GM12891 (cell line): ENCODE measurements at places on chromosomes 3 and 15.

GRCh38 chr15:63348392-63348791, 33.3 kb downstream of the CA12 start:
- no peak for DNase-seq

GRCh38 chr3:149547413-149547812, 72.9 kb downstream of the TM4SF4 start:
- no peak for DNase-seq

DNA sequence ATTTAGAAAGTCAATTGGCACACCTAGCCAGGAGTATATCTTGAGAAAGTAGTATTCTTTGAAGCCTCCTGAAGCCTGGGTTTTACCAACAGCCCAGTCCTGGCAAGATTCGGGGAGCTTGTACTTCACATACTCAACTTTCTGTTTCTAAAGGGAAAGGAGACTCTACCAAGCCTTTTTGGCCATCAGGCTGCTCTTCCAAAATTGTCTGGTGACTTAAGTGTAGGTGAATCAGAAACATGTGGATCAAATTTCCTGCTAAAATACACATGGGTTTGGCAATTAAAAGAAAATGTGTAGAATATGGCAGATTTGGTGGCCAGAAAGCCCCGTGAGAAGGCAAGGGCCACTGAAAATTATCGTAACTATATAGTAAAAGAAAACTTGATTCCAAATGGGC, 15.9 kb upstream of the GREM1 start:
- no peak for DNase-seq

DNA sequence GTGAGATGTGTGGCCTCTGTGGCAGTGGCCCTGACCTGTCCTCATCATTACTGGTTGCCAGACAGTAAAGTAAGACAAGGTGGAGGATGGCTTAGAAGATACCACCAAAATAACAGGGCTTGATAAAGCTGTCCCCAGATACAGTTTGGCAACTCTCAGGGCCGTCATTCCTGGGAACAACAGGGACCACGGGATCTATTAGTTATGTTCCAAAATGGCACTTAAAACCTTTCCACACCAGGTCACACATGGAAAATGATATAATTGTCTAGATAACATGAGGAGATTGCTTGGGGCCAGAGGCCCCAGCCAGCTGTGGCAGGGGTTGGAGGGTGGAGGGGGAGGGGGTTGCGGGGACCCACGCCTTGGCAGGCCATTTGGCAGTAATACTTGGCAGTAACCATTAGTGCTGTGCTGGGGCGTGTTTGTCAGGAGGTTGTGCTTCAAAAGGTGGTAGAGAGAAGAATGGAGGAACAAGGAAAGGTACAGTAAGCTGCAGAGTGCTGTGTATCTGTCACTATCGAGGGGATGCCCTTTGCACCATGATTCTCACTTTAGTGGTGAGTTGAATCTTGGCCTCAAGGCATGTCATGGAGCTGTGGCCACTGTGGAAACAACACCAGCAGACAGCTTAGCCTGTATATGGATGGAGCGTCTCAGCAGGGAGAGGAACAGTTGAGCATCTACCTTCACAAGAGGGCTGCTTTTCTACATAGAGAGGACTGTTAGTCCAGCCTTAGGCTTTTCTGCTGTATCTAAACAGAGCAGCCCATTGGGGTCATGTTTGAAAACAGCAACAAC, 14.0 kb downstream of the PLCL2 start:
- DNase-seq: no peak

- DNase-seq: no peak
Measured at GRCh38 chr3:158405507-158405906, 165.5 kb upstream of the MLF1 start.

GRCh38 chr3:72011485-72011884, 226.5 kb upstream of the PROK2 start:
- no peak for DNase-seq

- DNase-seq: no peak
Measured at GRCh38 chr3:169666376-169667165, 3.1 kb upstream of the MECOM start.

DNA sequence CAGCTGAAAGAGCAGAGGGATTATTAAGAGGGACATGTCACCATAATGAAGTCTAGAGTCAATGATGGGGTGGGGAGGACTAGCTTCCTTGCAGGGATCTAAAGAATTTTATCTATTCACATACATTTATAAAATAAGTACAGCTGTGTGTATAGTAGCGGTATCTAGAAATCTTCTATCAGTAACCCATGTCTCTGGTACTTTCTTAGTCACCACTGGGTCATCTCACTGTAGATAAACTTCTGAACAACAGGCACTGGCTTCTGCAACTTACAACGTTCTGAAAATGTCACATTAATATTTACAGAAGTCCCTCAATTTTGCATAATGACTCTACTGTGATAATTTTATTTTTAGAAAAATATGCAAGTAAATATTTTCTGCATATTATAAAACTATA, 401.7 kb downstream of the TBC1D5 start:
- no peak for DNase-seq

DNA sequence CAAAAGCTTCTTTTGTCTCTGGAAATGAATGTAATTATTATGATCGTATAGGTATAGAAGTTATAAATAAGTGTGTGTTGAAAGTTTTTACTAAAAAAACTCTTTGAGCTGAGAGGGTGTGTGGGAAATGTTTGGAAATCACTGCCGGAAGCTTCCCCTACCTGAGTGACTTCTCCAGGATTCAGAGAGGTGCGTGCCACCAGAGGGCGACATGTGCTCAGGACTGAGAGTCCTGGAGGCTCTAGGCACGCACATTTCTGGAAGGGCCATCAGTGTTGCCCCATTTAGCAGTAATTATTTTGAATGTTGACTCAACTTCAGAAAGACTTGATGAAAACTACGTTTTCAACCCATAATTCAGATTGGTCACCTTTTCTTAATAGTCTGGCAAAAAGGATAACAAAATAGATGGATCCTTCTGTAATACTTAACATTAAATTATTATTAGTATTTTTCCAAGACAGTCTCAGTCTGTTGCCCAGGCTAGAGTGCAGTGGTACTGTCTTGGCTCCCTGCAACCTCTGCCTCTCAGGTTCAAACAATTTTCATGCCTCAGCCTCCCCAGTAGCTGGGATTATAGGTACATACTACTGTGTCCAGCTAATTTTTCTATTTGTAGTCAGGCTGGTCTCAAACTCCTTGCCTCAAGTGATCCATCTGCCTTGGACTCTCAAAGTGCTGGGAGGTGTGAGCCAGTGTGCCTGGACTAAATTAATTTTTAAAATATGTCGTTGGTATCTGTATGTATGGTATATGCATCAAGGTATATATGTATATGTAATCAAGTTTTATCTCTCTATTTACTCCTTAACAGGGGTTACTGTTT, 34.5 kb downstream of the GPR171 start:
- DNase-seq: no peak

DNA sequence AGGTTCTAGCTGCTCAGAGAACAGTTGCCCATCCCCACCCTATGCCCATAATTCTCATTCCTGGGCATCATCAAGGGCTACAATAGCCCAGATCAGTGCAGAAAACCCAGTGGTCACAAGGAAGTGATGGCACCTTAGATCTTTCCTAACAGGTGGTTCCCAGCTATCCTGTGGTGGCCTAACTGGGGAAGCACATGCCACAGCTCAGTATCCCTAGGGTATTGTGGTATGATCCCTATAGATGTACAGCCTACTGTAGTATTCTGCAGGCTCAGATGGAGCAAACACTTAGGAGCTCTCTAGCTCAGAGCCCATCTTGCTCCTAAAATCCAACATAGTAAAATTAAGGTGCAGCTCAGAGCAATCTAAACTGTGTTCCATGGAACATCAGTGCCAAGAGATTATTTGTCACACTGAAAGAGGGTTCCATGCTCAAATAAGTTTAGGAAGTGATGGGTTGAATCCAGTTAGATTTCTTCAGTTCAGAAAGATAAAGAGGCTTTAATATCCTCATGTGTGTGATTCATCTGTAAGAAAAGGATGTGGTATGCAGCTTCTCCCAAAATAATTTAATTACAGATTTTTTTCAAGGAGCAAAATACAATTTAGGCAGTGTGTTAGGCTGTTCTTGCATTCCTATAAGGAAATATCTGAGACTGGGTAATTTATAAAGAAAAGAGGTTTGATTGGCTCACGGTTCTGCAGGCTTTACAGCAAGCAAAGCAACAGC, 4.4 kb downstream of the A4GNT start:
- no peak for DNase-seq

DNA sequence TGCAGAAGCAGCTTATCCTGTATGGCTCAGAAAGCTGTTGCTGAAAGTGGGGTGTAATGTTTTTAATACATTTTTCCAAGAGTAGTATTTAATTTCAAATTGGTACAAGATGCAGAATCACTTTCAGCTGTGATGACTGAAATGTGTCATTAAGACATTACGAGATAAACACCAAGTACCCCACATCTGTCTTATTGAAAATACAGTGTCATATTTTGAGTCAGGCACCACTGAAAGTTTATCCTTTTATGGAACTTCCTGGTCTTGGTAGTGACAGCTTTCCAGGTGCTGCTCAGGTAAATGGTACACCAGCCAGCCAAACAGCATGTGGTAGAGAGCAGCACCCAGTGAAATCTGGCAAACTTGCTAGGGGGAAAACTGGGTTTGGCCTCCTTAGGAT, 16.9 kb downstream of the ASTE1 start:
- no peak for DNase-seq

DNA sequence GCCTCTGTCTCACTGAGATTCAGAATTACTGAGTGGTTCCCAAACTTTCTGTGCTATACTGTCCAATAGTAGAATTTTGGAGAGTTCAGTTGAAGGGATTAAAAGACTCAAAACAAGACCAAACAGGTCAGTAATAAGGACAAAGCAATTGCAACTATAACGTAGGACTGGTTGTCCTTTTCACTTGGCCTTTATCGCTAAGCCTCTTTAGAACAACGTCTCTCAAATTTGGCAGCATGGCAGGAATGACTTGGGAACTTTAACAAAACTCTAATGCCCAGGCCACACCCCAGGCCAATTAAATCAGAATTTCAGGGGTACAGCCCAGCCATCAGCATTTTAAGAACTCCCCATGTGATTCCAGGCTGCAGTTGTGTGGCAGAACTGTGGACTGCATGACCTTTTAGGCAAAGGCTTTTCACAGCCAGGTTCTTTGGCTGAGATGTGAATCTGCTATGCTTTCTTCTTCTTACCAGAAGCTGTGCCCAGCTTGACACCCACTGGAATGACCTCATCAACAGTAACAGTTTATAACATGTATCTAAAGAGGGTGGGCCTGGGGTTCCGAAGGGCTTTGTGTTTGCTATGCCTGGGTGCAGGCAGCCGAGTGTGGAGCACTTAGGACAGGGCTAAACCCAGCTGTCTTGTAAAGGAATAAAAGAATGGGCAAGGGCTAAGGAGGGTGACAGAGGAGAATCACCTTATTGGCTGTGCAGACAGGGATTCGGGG, 226.2 kb upstream of the PRICKLE2 start:
- DNase-seq: no peak

GRCh38 chr3:73605412-73605811, 19.3 kb downstream of the PDZRN3 start:
- no peak for DNase-seq

DNA sequence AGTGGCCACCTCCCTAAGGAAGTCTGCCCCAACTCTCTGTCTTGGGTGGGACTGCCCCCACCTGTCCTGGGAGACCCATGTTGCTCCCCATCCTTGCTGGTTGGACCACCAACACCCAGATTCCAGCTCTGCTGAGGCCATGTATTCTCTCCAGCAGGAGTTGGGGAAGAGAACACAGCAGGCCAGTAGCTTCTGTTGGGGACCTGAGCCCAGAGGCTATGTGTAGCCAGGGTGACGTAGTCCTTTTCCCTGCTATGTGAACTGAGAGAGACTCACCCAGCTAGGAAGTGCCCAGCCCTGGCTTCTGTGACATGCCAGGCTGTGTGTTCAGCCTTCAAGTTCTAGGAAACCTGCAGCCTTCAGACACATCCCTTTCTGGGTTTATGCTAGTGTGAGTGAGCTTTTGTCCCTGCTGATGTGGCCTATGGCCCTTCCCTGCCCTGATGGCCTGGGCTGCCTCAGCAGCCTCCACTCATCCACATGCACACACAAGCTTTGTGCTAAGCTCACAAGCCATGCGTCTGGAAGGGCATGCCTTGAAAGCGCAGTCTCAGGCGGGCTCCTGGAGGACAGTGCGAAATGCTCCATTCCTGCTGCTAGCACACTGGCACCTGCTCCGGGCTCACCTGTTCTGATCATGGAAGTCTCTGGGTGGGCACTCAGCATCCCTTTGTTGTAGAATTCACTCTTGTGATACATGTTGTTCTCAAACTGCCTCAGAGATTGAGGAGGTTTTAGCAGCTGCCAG, 42.6 kb downstream of the KY start:
- no peak for DNase-seq

DNA sequence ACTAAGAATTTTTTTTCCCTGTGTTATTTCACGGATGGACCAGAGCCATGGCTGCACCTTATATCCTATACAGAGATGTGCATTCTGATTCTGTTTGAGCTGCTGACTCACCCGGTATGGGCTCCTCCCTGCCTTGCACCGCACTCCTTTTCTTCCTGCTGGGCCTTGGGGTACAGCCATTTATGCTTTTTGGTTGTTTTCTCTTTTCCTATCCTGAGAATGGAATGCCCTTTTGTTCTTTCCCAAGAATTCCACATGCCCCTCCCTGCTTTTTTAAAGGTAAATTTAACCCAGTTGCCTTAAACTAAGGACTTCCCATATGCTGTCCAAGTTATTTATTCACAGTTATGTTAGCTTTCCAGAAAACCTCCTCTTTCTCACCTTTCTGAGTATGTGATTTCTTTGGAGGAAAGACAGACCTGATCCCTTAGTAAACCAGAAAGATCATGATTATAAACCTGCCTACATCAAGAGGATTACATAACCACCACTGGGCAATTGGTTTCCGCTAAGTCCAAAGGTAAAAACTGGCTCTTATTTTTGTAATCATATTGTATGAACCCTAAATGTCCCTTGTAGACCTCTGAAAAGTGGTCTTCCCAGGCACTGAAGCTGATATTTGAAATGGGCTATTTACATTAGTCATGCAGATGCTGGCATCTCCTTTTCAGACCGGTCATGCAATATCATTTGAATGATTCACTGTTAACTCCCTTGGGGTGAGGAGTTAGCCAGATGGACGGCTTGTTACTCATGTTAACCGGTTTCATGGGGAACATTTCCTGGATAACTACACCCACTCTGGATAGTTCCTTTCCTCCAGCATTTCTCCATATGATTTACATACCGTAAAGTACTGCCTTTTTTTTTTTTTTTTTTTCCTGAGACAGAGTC, 45.5 kb downstream of the TMOD3 start:
- DNase-seq: no peak
